Stimulated activated CD4-positive, alpha-beta T cell treated with anti-CD3 and anti-CD28 coated beads, Interleukin-4, amount 100 ng/mL, for 24 hours (primary cell): ENCODE measurements at places on chromosomes 4 and X.

DNA sequence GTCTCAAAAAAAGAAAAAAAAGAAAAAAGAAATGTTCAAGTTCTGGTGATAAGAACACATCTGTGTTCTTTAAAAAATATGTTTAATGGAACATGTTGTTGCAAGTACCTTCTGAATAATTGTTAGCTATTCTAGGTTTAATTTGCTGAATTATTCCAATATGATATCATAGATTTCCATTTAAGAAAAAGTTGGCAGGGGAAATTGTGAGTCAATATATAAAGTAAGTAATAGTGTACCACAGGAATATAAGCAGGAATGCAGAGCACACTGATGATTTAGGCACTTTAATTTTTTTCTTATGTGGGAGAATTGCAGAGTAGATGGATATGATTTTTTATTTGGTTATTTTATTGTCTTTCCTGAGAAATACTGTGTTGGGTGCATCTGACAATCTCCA, 190.7 kb downstream of the RPA4 start:
- no peak for DNase-seq

- no peak for DNase-seq
Measured at GRCh38 chr4:37389366-37389765, 144.8 kb downstream of the NWD2 start.

DNA sequence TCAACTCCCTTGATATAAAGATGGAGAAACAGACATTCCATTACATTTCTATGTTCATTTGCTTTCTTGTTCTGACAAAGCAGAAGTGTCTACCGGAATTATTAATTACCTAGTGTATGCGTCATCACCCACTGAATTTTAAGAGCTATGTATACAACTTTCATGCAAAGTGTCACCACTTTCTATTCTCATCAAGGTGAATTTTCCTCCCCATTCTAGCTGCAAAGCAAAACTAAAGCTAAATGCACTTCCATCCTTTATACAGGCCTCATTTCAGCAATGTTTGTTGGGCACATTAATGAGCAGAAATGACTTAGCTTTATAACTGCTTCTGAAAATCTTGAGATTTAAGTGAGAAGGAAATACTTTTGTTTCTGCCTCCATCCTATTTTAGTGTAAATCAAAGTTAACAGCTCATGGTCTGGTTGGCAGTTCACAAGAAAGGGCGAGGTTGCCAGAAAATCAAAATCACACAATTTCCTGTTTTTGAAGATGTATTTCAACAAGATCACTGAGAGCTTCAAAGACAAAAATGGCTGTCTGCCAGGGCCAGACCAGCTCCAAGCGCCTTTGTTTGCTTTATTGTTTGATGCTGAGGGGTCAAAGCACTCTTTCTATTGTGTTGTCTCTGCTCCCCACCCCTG, 7.2 kb upstream of the FAM9C start:
- DNase-seq, result no peak

- peak; percentile 3 for DNase-seq
Measured at GRCh38 chr4:155667222-155667567, 547 bp downstream of the GUCY1A1 start.

- DNase-seq, result no peak
Measured at GRCh38 chrX:136157187-136157586, 9.9 kb downstream of the FHL1 start.

DNA sequence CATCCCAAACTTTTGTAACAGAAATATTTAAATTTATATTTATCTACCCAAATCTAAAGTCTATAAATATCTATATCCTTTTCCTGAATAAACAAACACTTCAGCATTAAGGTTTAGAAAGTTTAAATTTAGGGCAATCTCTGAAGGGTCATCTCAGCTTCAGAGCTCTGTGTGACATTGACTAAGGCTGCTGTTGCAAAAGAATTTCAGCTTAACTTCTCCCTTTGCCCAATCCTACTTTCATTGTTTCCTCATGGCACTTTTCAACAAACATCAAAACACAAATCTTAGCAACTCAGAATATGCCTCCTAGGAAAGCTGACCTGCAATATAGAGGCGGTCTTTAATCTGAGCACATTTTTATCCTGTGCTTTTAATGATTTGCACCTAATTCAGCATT, 79.7 kb upstream of the BANK1 start:
- no peak for DNase-seq

DNA sequence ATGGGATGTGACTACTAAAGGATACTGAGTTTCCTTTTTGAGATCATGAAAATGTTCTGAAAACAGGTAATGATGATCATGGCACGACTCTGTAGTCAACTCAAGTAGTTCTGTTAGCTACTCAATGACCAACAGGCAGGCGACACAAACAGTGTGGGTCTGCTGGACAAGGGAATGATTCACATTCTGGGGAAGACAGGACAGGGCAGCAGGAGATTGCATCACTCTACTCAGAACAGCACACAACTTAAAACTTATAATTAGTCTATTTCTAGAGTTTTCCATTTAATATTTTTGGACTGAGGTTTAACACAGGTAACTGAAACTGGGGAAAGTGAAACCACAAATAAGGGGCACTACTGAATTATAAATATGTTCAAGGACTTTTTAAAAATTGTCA, 365.2 kb downstream of the PRDM5 start:
- DNase-seq, result no peak

GRCh38 chr4:138522366-138522765, 280.2 kb upstream of the SLC7A11 start:
- DNase-seq, result no peak

DNA sequence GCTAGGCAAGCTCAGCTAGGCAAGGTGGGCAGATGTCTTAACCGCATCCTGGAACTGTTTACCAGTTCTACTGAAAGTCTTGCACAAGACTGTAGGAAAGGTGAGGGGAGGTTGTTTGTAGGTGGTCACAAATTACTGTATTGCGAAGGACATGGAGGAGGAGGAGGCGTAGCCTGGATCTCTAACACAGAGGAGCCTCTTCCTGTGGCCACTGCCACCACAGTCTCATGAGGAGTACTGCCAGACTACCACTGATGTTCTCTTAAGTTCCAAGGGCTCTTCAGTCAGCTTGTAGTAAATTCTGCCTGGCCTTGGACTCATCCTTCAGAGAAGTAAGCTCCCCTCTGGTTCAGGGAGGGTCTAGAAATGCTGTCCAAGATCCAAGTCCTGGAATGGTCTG, 258.6 kb downstream of the FAT4 start:
- DNase-seq, result no peak

GRCh38 chr4:124953061-124953460, 240.5 kb upstream of the ANKRD50 start:
- no peak for DNase-seq

GRCh38 chr4:12389604-12390003, 960.9 kb upstream of the HS3ST1 start:
- no peak for DNase-seq

GRCh38 chr4:40251366-40251765, 54.5 kb downstream of the RHOH start:
- DNase-seq, result no peak

DNA sequence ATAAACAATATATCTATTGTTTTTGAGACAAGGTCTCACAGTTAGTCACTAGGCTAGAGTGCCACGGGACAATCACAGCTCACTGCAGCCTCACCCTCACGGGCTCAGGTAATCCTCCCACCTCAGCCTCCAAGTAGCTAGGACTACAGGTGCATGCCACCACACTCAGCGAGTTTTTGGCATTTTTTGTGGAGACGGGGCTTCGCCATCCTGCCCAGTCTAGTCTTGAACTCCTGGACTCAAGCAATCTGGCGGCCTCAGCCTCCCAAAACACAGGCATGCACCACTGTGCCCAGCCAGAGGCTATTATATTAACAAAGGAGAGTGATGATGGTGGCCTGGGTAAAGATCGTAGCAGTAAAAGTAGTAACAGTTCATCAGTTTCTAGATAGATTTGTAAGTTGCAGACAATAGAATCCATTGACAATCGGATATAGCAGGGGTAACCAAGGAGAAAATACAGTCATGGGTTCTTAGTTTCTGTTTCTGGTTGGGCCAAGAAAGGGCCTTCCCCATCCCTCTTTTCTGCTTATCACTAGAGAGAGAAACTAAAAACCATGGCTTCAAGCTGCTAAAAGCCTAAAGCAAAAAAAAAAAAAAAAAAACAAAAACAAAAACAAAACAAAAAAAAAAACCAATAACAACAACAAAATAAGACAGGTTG, 60.6 kb downstream of the ANXA10 start:
- DNase-seq, result no peak

DNA sequence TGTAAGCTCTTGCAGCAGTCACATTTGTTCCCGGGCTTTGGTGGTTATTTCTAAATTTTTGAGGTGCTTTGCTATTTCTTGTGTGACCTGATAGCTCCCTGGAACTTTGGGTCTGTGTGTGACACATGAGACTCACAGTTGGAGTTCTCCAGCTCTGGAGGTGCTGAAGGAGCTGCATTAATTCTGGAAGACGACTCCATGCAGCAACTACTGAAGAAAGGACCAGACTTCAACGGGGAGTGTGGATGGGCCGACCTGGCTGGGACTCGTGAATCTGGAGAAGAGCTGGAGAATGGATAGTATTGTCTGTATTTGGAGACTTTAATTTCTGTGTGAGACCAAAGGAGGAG, 1.5 kb downstream of the MRFAP1 start:
- no peak for DNase-seq

DNA sequence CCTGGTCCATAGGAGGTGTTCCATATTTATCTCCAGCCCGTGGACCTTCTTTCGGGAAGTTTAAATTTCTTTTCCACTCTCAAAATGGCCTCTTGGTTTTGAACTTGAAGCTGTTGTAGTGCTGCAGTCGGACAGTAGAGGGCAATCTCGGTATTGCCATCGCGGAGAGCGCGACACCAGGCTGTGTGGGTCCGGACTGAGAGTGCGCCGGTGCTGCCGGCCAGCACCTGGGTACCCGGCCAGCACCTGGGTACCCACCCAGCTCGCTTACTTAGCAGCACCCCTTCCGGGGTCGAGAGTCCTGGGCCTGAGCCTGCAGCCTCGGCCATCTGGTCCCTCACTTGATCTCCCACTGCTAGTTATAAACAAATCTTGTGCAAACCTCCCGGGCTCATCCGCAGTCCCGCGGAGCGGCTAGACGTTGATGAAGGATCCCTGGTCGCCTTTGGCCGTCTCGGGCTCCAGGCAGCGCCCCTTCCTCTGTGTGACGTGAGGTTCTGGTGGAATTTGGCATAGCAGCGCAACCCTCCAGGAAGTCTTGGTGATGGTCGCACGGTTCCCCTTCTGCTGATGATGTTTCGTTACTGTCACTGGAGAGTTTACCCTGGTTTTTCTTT, 18.0 kb downstream of the FAM9A start:
- DNase-seq, result peak; percentile 26

GRCh38 chr4:56301997-56302496, 85.2 kb downstream of the AASDH start:
- no peak for DNase-seq

GRCh38 chr4:8731364-8731763, 138.8 kb downstream of the CPZ start:
- no peak for DNase-seq

- DNase-seq, result no peak
Measured at GRCh38 chr4:165541851-165542459, 163.1 kb downstream of the CPE start.

DNA sequence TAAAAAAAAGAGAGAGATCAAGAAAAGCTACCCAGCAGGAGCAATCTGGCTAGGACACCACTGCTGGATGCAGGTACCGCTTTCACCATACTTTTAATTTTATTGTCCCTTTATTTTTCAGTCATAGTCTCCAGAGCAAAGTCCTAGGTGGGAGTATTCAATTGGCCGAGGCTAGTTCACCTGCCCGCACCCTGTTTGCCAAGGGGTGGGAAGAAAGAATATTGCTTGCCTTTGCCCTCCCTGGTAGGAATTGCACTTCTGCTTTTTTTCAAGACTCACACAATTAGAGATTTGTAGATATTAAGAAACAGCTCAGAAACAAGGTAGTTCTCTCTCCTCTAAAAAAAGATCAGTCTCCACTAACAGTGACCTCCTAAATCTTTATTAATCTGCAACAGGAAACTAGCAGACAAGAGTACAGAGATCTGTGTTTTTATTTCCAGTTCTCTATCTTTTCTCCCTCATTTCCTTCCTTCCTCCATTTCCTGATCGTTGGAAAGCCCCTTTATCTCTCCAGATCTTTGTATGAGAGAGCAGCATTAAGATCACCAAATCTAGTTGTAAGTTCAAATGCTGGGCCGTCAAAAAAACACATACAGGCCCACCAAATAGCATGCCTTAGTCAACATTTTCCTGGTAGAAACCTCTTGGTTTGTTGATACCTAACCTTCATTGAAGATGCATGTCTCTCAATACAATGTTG, 9.4 kb upstream of the RPGR start:
- DNase-seq, result no peak

GRCh38 chr4:133555671-133556070, 406.6 kb downstream of the PCDH10 start:
- no peak for DNase-seq

DNA sequence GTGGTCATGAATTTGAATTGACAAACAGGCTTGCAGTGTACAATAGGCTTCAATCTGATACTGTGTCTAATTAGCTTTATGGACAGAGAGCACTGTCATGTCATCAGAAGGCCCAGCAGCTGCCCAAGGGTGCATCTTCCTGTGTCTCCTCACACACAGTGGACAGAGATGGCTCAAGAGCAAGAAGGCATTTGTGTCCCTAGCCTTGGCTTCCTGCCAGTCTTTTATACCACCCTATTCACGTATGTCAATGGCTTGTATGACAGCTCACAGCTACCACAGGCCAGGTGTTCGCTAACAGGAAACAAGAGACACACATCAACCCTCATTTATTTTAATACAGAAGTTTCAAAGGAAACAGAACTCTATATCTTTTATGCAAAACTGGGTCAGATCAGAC, 874.0 kb upstream of the AGA start:
- no peak for DNase-seq

DNA sequence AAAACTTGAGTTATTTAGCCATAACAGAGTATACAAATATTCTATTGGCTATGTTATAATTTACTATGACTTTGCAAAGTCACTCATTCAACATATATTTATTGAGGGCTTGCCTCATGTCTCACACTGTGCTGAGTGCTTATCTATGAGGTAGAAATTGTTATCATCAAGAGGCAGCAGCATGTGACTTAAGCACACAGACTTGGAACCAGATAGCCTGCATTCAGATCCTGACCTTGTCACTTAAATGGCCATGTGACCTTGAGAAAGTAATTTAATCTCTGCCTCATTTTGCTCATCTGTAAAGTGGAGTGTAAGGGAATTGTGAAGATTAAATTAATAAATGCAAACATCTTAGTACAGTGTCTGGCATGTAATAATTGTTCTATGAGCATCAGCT, 10.1 kb upstream of the EXOSC9 start:
- DNase-seq, result no peak

- DNase-seq, result no peak
Measured at GRCh38 chr4:78754872-78755271, 21.3 kb upstream of the BMP2K start.

DNA sequence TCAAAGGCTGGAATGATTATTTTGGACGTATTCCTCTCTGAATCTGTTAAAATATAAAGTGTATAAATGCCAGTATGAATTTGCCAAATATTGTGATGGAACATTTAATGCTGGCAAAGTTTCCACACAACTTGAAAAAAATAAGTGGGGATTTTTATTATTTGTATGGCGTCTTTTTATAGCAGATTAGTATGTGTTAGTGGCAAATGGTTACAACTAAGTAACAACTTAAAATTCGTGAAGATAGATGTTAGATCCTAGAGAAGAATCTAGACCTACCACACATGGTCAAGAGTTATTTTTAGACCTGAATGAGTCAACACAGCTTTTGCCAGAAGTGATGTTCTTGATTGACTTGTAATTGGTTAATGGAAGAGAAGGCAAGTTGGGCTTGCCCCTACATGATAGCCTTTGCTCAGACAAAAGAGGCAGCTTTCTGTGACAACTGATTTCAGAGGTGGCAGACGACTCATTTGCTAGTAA, 4.8 kb downstream of the CPE start:
- no peak for DNase-seq
